Activated CD4-positive, alpha-beta T cell treated with anti-CD3 and anti-CD28 coated beads, Interleukin-2, amount 10 ng/mL, durations not matched to agents 7 days and 5 days (primary cell): ENCODE measurements at places on chromosomes 11 and 22. TPM values are rescaled to one million over a fixed set of nuclear protein-coding genes. Genes with fewer than 3 reads are reported as not detected.

- peaks cover 34% of the 10 kb centered on the region for H3K4me1 ChIP-seq
- no peaks in the 10 kb centered on the region for H3K27me3 ChIP-seq
- H3K36me3 ChIP-seq, result peaks cover 33% of the 10 kb centered on the region
- H3K27ac ChIP-seq, result no peak overlapping the region
These were observed 4.1 kb downstream of the PITPNM1 start for GRCh38 chr11:67500831-67501715.

DNA sequence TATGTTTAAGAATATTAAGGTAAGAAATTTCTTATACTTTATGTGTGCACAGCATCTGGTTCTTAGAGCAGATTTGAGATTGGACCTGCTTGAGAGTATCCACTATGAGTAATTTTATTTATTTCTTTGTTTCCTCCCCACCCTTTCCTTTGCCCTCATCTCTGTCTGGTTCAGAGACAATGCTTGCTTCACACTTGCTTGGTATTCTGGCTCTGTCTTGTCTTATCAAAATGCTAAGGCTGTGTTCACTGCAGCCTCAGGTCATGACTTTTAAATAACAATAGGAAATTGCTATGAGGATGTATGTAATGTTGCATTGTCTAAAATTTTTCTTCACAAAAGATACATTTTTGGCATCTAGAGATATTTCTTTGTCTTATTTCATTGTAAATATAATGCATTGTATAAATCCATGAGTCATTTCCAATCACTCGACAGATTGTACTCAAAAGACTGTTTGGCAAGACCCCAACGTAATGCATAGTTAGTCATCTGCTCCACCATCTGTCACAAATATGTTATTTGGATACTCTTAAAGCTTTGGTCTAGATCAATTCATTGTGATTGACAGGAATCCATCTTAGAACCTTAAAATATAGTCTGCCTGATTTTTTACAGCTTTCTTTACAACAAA lies 395.7 kb downstream of the AASDHPPT start:
- no peak for DNase-seq
- H3K36me3 ChIP-seq, result no peaks in the 10 kb centered on the region
- H3K4me3 ChIP-seq, result no peak overlapping the region
- H3K4me1 ChIP-seq, result no peaks in the 10 kb centered on the region

- no peak for DNase-seq
- no peak overlapping the region for H3K4me3 ChIP-seq
- no peaks in the 10 kb centered on the region for H3K27me3 ChIP-seq
- peaks cover 16% of the 10 kb centered on the region for H3K4me1 ChIP-seq
- H3K27ac ChIP-seq, result no peak overlapping the region
- peaks cover 1% of the 10 kb centered on the region for H3K36me3 ChIP-seq
These were observed 235.9 kb downstream of the TBC1D22A start for GRCh38 chr22:46998331-46998730.

DNA sequence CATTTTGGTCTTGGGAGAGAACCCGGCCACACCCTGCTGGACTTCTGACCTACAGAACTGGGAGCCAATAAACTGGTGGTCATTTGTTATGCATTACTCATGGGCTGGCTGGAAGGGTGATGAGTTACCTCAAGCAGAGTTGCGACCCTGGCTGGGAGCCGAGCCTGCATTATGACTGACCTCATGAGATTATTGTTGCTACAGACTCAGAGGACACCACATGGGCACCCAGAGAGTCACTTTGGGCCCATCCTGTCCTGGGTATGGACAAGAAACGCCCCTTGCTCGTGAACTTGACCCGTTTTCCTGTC lies 531.7 kb downstream of the TBC1D22A start:
- H3K4me1 ChIP-seq, result no peaks in the 10 kb centered on the region
- no peak for DNase-seq
- no peak overlapping the region for H3K4me3 ChIP-seq
- H3K27ac ChIP-seq, result no peak overlapping the region

- no peak overlapping the region for H3K4me3 ChIP-seq
- H3K4me1 ChIP-seq, result peaks cover 30% of the 10 kb centered on the region
- no peaks in the 10 kb centered on the region for H3K27me3 ChIP-seq
- H3K36me3 ChIP-seq, result peaks cover 2% of the 10 kb centered on the region
- H3K27ac ChIP-seq, result no peak overlapping the region
These were observed 36.9 kb downstream of the GRAMD4 start for GRCh38 chr22:46656856-46657654.

GRCh38 chr11:69385144-69385820 lies 91.3 kb downstream of the MYEOV start:
- H3K27ac ChIP-seq, result no peak overlapping the region
- H3K36me3 ChIP-seq, result no peaks in the 10 kb centered on the region
- H3K4me3 ChIP-seq, result no peak overlapping the region
- H3K27me3 ChIP-seq, result no peaks in the 10 kb centered on the region
- no peaks in the 10 kb centered on the region for H3K4me1 ChIP-seq

The ABCC8 gene
- total RNA-seq, result not detected

DNA sequence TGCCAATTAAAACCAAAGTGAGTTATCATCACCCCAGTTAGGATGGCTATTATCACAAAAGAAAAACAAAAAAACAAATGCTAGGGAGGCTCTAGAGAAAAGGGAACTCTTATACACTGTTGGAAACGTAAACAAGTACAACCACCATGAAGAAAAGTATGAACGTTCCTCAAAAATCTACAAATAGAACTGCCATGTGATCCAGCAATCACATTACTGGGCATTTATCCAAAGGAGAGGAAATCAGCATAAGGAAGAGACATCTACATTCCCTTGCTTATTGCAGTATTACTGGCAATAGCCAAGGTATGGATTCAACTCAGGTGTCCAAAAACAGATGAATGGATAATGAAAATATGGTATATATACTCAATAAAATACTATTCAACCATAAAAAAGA lies 1145.1 kb downstream of the LRRC4C start:
- H3K36me3 ChIP-seq, result no peaks in the 10 kb centered on the region
- H3K27me3 ChIP-seq, result no peaks in the 10 kb centered on the region
- H3K27ac ChIP-seq, result no peak overlapping the region
- H3K4me1 ChIP-seq, result no peaks in the 10 kb centered on the region
- no peak overlapping the region for H3K4me3 ChIP-seq

DNA sequence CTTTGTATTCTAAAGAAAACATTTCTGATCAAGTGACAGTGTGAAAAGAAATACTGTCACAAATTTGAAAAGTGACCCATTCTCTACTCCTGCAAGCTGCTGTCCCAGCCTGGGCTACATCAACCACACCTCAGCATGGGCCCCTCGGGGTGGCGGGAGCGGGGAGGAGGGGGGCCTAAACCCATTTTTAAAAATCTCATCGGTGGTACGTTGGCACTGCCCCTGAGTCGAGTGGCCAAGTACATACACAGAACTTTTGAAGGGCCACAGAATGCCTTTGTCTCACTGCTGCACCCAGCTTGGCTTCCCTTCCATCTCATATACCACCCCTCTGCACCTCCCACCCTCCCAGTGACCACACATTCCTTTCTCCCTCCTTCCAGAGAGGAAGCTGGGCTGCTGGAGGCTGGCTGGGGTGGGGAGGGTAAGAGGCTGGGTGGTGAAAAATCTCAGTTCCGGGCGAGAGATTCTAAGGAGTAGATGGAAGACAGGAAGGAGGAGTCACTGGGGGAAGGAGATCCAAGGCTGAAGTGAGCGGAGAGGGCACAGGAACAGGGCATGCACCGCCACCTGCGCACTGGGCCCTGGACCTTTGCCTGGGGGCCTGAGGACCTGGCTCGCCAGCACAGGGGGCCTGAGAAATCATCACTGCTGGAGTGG lies 21.1 kb downstream of the FXYD6 start:
- peaks cover 6% of the 10 kb centered on the region for H3K36me3 ChIP-seq
- no peak overlapping the region for H3K27ac ChIP-seq
- no peak overlapping the region for H3K4me3 ChIP-seq

- peaks cover 36% of the 10 kb centered on the region for H3K27me3 ChIP-seq
- no peak for DNase-seq
- no peak overlapping the region for H3K27ac ChIP-seq
These were observed 17.3 kb upstream of the LMO2 start for GRCh38 chr11:33909150-33909549.

- peaks cover 42% of the 10 kb centered on the region for H3K36me3 ChIP-seq
- no peaks in the 10 kb centered on the region for H3K27me3 ChIP-seq
- peaks cover 11% of the 10 kb centered on the region for H3K4me1 ChIP-seq
- H3K4me3 ChIP-seq, result no peak overlapping the region
- no peak for DNase-seq
- H3K27ac ChIP-seq, result no peak overlapping the region
These were observed 35.0 kb downstream of the AMPD3 start for GRCh38 chr11:10490032-10490397.

- no peak overlapping the region for H3K4me3 ChIP-seq
- H3K4me1 ChIP-seq, result no peaks in the 10 kb centered on the region
- peaks cover 3% of the 10 kb centered on the region for H3K27me3 ChIP-seq
- H3K36me3 ChIP-seq, result no peaks in the 10 kb centered on the region
These were observed 69.5 kb upstream of the ZC3H12C start for GRCh38 chr11:110023711-110024110.

The ALDH3B1 gene
- 0.15 TPM for total RNA-seq

The PLA2G3 gene
- not detected for total RNA-seq

The DEUP1 gene
- total RNA-seq, result not detected
